ENCODE measurements at places on chromosomes 11 and 22.
A peak's percentile ranks its signal among the peaks of the same experiment; 100 is the strongest.

- no peak for DNase-seq
These were observed 17.4 kb downstream of the CABIN1 start for GRCh38 chr22:24028533-24028932.

- no peak for DNase-seq
These were observed 10.2 kb downstream of the MADD start for GRCh38 chr11:47280099-47280498.

- DNase-seq: peak; percentile 89
These were observed 13.6 kb downstream of the BCL9L start for GRCh38 chr11:118911880-118912741.

- no peak for DNase-seq
These were observed 61.5 kb downstream of the EXT2 start for GRCh38 chr11:44157019-44157418.

GRCh38 chr11:119699227-119699626 is 29.8 kb downstream of the NECTIN1 start:
- peak; percentile 54 for DNase-seq

DNA sequence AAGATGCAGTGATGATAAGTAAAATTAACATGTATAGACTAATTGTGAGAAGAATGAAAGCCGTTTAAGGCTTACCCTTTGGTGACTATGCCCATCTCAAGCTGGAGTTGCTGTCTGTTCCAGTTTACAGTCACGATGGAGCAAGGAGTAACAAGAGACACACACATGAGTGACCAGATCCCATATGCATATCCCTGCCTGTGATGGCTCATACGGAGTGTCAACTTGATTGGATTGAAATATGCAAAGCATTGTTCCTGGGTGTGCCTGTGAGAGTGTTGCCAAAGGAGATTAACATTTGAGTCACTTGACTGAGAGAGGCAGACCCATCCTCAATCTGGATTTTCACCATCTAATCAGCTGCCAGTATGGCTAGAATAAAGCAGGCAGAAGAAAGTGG is 786.8 kb downstream of the FAM181B start:
- DNase-seq: no peak

GRCh38 chr11:120208777-120209176 is 2.1 kb upstream of the OAF start:
- DNase-seq: peak; percentile 67

GRCh38 chr22:26894766-26895485 is 237.5 kb downstream of the MIAT start:
- peak; percentile 89 for DNase-seq

- peak; percentile 92 for DNase-seq
These were observed 3.9 kb downstream of the SH3BP1 start for GRCh38 chr22:37643225-37643847.
